ENCODE measurements at places on chromosomes 12 and 14.

DNA sequence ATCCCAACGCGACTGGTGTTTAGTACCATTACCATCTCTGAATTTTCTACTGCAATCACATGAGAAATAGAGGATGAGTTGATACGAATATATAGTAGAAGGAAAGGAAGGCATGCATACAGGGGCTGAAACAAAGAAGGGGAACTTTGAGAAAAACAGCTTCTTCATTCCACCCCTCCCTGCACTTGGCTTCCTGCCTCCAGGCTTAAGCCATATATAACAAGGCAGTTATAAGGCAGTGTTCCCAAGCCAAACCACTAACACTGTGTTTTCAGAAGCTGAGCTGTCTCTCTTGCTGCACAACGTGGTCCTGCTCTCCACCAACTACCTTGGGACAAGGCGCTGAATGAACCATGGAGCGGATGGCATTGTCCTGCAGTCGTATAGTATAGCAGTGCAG lies 11.0 kb downstream of the LETMD1 start:
- DNase-seq: no peak

DNA sequence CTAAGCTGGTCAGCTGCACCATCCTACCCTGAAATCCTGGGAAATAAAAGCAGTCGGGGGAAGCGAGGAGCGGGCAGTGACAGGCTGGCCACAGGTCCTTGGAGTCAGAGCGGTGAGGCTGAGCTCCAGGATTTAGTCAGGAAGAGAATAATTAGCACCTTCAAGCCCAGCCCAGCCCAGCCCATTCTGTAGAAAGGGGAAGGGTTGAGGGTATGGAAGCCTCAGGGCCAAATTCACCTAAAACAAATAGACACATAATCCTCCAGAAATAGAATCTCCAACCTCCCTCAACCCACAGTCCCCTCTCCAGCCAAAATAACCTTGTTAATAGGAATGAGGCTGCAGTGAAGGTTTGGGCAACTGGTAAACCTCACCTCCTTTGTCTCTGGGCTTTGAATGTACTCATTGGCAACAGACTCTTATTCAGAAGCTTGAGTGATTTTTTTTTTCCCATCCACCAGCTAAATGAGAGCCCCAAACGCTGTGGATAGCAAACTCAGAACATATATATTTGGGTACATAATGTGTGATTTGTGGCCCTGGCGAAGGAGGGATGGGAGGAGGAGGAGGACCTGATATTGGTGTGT lies 334.1 kb downstream of the DPF3 start:
- no peak for DNase-seq

GRCh38 chr12:56119361-56119796 lies 1.3 kb downstream of the ZC3H10 start:
- DNase-seq: peak; percentile 35

DNA sequence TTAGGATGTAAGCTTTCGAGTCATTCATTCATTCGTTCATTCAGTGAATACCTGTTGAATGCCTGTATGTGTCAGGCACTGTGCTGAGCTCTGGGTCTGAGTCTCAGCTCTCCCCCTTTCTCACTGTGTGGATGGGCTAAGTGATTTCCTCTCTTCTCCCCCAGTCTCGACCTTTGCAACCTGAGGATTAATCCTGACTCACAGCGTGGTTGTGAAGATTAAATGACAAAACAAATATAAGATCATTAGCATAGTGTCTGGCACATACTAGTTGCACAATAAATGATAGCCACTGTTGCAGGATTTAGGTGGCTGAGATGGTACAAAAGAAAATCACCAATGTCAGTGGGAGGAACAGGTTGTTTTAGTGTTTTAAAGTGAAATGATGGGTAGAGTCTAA lies 136.7 kb downstream of the GPR135 start:
- DNase-seq: no peak

- DNase-seq: no peak
Measured at GRCh38 chr14:101224356-101225156, 321.0 kb upstream of the RTL1 start.

DNA sequence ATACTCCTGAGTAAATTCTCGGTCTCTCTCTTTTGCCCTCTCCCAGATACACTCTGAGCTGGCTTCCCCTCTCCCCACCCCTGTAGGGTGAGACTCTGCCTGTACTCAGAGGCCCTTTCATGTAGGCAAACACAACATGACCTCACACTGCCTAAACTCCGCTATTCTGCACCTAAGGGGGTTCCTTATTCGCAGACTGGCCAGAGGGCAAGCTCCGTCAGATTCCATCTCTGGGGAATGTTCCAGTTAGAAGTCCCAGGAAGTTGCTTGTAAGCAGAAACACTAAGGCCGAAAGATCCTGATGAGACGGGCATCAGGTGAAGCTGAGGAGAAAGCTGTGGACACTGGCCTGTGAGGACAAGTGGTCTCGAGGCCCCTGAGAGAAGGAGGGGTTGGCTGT lies 165.9 kb downstream of the KTN1 start:
- no peak for DNase-seq

Measured in stimulated activated CD8-positive, alpha-beta memory T cell treated with anti-CD3 and anti-CD28 coated beads, Interleukin-7, amount 100 ng/mL, for 4 hours (primary cell).